ENCODE measurements at places on chromosomes 3 and 15. TPM values are rescaled to one million over a fixed set of nuclear protein-coding genes. Genes with fewer than 3 reads are reported as not detected.
A peak's percentile ranks its signal among the peaks of the same experiment; 100 is the strongest.

GASK1A gene
- polyA plus RNA-seq, result not detected

DNA sequence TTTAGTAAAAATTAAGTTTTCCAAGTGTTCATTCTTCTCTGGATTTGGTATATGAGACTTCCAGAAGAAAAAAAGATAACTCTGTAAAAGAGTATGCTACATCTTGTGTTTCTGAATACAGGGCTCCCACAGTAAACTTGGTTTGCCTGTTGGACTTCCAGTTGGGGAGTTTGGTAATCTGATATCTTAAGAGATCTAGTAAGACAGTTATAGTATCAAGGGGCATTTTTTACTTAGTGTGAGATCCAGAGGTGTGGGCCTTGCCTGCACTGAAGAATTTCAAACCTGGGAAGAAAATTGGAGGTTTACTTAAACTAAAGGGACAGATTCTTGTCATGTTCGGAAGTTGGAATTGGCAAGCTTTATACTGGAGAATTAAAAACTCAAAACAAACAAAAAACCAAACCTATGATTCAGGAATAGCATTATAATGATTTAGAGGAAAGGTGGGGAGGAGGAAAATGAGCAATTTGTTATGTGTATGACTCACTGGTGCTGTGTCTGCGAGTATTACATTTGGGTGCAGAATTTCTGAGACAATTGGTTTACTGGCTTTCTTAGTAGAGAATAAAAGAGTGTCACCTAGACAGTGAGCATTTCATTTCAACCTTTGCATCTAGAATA, 58.9 kb upstream of the ULK4 start:
- H3K27me3 ChIP-seq, result no peaks in the 10 kb centered on the region
- H3K27ac ChIP-seq, result peak overlapping the region; percentile 16
- no peaks in the 10 kb centered on the region for H3K36me3 ChIP-seq
- peaks cover 79% of the 10 kb centered on the region for H3K4me1 ChIP-seq

- DNase-seq, result no peak
- no peak overlapping the region for H3K27ac ChIP-seq
- no peaks in the 10 kb centered on the region for H3K36me3 ChIP-seq
- no peak overlapping the region for H3K4me3 ChIP-seq
- no peaks in the 10 kb centered on the region for H3K27me3 ChIP-seq
- H3K4me1 ChIP-seq, result no peaks in the 10 kb centered on the region
Measured at GRCh38 chr15:43299411-43299810, 31.0 kb downstream of the LCMT2 start.

- no peaks in the 10 kb centered on the region for H3K4me1 ChIP-seq
- no peak overlapping the region for H3K27ac ChIP-seq
- no peaks in the 10 kb centered on the region for H3K36me3 ChIP-seq
Measured at GRCh38 chr3:9308298-9308990, 54.4 kb upstream of the THUMPD3 start.

DNA sequence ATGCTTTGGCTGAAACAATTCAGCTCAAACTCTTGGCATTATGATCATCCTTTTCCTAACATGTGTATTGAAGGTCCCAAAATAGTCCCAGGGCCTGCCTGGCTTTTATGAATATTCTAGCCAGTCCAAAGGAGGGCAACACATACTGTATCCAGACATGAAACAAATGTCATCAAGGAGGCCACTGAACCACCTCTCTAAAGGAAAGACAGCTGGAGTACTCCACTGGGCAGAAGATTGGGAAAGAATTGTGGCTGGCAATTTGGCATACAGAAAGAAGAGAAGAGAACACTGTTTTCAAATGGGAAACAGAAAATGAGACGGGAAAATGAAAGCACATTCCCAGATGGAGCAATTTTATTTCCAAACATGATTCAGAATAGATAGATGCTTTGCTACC, 80.6 kb downstream of the NCEH1 start:
- H3K27me3 ChIP-seq, result no peaks in the 10 kb centered on the region
- H3K27ac ChIP-seq, result no peak overlapping the region
- no peak for DNase-seq
- peaks cover 4% of the 10 kb centered on the region for H3K36me3 ChIP-seq
- no peaks in the 10 kb centered on the region for H3K4me1 ChIP-seq

DNA sequence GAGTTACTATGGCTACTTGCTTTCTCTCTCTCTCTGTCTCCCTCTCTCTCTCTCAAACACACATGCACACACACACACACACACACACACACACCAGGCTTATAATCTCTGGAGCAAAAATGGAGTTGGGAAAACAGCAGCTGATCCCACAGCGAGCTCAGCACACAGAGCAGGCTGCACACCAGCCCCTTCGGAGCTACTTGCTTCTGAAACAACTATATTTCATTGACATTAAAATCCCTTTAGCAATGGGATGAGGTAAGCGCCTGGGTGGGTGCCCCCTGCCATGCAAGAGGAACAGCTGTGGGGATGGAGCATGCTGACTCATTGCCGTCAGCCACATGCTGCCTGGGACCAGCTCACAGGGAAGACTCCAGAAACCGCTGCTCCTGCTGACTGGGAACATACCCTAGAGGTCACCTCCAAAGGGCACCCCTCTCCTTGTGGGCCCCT, 45.7 kb downstream of the B3GNT5 start:
- H3K4me1 ChIP-seq, result no peaks in the 10 kb centered on the region
- H3K27ac ChIP-seq, result no peak overlapping the region
- no peak overlapping the region for H3K4me3 ChIP-seq
